MM.1S (cell line): ENCODE measurements at places on chromosomes 13 and 19.

DNA sequence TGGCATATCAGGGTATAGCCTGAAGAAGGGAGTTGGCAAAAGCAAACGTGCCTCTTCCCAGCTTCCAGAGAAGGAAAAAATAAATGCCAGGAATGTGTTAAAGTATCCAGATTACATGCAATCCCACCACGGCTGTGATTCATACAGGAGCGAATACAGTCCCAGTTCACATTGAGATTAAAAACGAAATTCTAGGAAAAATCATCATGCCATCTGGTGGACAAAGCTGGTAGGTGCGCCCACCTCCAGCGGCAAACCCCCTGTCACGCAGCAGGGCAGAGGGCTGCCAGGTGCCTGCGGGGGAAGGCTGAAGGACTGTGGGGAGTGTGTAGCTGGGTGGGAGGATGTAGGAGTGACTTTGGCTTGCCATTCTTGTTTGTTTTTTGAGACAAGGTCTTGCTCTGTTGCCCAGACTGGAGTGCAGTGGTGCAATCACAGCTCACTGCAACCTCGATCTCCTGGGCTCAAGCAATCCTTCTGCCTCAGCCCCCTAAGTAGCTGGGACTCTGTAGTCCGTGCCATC, 6.4 kb upstream of the DMWD start:
- peak; percentile 44 for DNase-seq

DNA sequence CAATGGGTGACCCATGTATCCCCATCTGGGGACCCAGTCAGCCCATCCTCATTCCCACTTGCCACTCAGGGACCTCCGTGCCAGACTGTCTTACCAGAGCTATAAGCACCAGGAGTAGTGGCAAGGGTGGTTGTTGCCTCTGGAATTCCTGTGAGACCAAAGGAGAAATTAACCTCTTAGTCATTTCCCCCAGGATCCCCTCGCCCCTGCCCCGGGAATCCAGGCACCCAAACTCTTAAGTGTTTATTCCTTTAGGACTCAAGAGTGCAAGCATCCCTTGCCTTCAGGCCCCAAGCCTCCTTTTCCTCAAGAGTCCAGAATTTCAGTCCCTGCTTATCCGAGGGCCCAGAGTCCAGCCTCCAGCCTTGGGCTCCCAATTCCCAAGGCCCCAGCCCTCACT, 9.2 kb downstream of the NTN5 start:
- DNase-seq: no peak

- peak; percentile 30 for DNase-seq
Measured at GRCh38 chr13:113802090-113802531, 43.1 kb downstream of the TMEM255B start.

- DNase-seq: peak; percentile 94
Measured at GRCh38 chr19:2273356-2274184, 8.4 kb downstream of the PEAK3 start.

- DNase-seq: no peak
Measured at GRCh38 chr13:22252281-22252830, 581.5 kb downstream of the FGF9 start.

GRCh38 chr13:30725326-30726085, 9.8 kb upstream of the ALOX5AP start:
- DNase-seq: no peak

DNA sequence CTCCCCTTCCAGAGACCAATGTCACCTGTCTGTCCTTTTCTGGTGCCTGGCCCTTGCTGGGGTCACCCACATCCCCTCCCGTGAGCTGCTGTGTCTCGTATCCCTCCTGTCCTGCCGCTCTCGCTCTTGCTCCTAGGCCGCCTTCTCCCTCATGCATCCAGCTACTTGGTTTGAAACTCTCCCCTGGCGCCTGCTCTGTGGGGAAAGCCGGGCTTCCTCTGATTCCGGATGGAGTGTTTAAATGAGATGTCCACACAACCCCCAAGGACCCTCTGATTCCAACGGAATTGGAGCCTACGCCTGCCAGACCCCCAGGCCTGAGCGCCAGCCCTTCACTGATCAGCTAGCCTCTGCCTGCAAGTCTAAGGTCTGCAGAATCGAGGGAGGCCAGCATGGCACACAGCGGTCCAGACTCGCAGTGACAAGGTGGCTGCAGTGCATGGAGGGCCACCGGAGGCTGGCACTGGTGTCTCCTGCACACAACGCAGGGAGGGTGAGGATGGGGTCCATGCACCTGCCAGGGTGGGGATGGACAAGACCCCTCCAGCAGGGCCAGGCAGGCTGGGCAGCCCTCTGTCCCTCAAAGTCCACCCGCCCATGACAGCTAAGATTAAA, 47.2 kb downstream of the RFX2 start:
- no peak for DNase-seq

DNA sequence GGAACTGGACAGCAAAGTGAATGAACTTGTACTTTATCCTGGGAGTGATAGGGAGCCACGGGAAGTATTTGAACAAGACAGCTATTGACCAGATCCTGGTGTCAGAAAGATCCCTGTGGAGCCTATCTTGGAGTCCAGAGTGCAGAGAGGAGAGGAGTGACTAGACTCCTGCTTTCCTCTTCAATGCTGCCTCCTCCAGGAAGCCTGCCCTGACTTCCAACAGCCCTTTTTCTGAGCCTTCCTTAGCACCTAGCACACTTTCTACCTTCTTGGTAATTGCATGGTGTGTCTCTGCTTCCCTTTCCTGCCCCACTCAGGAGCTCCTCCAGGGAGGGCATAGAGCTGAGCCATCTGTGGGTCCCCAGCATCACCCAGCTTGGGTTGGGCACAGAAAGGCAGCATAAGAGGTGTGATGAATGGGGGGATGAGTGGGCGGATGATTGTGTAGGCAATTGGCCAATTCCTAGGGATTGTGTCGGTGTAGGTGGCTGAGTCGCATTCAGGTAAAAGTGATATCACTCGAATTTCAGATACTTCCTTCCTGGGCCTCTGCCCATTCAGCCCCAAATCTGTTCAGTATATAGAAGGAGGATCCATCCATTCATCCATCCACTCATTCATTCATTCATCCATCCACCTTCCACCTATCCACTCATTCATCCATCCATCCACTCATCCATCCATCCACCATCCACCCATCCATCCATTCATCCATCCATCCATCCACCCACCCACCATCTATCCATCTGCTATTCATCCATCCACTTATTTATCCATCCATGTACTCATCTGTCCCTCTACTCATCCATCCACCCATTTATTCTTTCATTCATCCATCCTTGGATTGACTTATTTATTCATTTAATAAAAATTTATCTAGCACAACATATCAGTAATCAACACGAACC, 26.9 kb downstream of the CYP4F22 start:
- DNase-seq: no peak

DNA sequence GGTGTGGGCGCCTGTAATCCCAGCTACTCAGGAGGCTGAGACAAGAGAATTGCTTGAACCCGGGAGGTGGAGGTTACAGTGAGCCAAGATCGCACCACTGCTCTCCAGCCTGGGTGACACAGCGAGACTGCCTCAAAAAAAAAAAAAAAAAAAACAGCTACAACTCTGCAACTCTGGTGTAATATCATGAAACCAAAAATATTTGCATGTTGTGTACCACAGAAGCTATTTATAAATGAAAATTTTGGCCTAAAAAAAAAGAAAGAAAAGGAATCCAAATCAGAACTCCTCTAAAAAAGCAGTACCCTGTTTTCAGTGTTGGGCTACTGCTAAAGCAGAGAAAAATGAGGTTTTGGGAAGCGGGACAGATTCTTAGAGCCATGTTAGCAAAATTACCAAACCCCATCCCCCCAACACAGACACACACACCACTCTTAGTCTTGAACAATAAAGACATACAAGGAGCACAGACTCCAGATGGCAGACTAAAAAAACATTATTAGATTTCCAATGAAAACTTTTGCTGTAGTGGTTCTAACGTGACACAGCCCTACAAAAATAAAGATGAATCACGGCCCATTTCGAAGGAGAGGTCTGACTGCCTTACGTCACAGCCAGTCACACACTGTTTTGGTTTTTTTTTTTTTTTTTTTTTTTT, 51.5 kb downstream of the INSR start:
- peak; percentile 78 for DNase-seq

GRCh38 chr13:111539252-111539651, 218.8 kb downstream of the TEX29 start:
- DNase-seq: no peak

GRCh38 chr19:4414144-4414799, 11.8 kb downstream of the CHAF1A start:
- no peak for DNase-seq

- DNase-seq: no peak
Measured at GRCh38 chr19:40702337-40703012, 12.0 kb upstream of the NUMBL start.

DNA sequence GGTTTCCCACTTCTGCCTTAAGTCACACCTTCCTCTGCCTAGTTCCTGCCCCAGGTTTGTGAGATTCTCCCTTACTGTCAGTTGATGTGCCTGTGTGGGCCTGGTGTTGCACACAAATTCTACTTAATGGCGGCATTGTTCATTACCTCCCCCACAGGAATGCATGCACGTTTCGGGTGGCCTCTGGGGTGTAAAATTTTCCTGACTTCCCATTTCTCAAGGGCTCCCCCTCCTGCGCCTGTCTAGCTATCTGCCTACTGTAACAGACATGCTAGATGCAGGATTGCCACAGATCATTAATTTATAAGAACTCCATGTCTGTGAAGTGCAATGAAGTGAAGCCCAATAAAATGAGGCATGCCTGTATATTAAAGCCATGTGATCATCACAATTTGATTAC, 1466.3 kb downstream of the PCDH9 start:
- no peak for DNase-seq

- no peak for DNase-seq
Measured at GRCh38 chr13:111384441-111385182, 64.2 kb downstream of the TEX29 start.

GRCh38 chr13:66375756-66376155, 854.4 kb downstream of the PCDH9 start:
- no peak for DNase-seq

DNA sequence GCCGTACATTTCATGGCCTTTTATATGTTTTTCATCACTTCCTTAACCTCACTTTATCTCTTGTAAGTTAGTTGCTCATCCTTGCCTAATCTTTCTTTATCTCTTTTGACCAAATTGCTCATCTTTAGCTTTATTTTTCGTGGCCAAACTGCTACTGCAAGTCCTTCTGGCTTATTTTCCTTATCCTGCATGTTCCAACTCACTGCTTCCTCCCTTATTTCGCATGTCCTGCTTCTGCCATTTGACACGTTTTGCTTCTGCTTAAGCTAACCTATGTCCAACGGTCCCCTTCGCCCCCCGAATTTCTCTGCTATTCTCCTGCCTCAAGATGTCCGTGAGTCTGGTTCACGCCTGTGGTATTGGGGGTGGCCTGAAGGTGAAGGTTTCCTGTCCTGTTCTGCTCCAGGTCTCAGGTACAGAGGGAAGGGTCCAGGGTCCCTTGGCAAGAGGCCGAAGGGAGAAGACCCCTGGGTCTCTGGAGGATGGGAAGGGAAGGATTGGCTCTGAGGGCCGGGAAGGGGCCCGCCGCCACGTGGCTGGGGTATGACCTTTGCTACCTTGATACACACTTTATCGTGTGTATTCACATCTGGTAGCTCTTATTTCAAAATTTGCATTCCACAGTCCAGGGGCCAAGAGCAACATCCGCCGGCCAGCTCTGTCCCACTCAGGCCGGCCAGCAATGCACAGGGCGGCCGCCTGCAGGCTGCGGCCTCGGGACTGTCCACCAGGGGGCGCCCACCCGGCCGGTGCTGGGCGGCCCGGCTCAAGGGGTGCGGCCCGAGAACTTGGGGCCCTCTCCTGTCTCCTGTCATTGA, 2.9 kb upstream of the C19orf85 start:
- DNase-seq: peak; percentile 47

DNA sequence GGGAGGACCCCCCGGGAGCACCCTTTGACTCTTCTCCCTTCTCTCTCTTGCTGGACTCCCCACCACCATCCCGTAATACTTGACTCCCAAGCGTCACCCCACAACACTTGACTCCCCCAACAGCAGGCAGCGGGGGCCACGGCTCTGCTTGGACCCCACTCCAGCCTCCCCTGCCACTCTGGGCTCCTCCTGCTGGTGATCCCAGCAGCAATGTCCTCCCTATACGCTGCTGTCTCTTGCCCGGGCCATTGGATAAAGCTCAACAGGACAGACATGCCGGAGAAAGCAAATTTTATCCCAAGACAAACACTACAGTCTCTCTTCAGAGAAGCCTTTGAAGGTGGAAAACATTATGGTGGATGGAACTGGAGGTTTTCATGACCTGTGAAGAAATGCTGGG, 20.4 kb upstream of the AMER2 start:
- no peak for DNase-seq

DNA sequence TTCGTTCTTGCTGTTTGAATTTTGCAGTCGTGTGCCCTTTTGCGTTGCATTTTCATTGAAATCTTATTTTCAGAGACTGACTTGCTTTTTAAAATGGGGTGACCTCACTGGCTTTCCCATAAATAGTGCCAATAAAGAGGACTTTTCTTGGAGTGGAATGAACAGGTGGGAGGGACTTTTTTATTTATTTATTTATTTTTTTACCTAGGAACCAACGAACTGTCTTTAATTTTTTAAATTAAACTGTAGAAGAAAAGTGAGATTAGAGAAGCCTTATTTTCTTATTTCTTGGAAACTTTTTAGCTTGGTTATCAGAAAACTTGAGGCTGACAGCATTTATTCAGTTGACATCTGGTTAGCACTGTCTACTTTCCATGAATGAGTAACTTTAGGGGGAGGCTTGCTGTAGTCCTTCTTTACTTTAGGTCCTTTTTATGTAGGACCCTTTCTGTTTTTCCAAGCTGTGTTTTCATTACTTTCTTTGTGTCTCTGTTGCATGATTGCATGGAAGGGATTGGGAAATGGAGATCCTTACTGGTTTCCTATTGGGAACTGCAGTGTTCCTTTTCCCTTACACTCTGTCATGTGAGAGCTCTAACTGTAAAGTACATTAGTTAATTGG, 1.7 kb downstream of the SLAIN1 start:
- no peak for DNase-seq

DNA sequence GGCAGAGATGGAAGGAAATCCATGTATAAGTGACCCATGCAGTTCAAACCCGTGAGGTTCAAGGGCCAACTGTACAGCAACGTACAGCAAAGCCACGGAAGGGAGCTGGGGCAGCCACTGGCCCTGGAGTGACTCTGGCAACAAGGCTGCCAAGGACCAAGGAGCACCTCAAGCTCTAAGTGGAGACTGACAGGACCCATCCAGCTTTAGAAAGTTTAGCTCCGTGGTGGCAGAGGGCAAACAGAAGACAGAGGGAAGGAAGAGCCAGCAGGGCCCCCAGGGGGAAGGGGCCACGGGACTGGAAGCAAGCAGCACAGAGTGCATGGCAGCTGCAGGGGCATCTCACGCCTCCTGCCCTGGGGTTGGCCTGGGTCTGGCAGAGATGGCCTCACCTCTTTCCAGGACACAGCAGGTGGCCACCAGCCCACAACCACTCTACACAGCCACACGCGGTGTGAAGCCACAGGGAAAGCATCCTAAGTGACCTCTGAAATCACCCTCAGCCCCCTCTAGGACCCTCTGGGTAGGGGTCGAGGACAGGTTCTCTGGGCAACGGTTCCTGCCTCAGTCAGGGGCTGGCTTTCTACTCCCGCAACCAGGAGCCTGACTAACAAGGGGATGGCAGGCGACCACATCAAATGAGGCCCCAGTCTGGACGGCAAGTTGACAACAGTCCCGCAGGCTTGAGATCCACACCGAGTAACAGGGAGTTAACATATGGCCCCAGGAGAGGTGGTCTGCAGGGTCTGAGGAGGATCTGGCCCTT, 3.8 kb downstream of the MIER2 start:
- DNase-seq: no peak
